Stimulated activated CD4-positive, alpha-beta T cell treated with anti-CD3 and anti-CD28 coated beads, Interleukin-15, amount 100 ng/mL, for 48 hours (primary cell): ENCODE measurements at places on chromosomes 3 and 15.

DNA sequence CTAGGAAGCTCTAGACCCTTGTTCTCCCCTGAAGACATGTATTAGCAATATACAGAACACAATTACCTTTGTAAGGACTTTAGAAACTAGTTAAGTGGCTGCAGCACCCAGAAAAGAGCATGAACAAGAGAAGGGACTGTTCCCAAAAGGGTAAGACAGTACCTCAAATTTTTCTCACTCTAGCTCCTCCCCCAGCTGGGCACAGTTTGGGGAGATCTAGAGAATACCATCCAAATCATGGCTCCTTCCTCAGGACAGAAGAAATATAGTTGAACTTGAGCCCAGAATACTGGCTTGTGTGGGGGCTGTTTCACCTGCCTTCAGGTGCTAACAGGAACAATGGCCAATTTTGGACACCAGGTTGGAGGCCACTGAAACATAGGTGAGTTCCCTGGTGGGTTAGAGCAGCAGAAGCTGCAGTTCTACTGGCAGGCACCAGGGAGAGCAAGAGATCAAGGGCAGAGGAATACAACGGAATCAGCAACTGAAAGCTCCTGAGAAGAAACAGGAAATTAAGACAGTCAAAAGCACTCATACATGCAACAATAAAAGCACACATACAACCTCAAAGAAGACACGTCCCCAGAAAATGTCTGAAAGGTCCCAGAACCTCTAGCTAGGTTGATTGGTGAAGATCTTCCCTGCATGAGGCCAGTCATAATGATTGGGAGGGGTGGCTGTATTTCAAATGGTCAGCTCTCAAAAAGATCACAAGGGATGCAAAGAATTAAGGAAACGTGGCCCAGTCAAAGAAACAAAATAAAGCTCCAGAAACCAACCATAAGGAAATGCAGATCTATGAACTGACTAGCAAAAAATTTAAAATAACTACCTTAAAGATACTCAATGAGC is 104.9 kb upstream of the ASB14 start:
- DNase-seq, result peak; percentile 39

GRCh38 chr15:90834626-90835025 is 33.8 kb upstream of the FURIN start:
- no peak for DNase-seq

DNA sequence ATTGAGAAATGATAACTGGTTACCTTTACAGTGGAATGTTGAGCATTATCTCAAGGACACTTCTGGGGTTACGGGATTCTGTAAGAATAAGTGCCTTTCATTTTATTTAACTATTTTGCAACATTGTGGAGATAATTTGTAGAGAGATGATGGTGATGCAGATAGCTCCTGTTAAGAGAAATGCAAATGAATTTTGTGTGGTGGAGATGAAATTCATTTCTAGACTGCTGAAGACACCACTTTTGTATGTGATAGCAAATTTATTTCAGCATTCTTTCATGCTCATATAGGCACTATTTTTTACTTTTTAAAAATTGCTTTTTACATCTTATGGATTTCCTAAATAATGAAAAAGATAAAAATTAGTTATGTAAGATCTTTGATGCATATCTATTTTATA is 463.3 kb upstream of the CBLB start:
- DNase-seq, result no peak

GRCh38 chr15:73455876-73456275 is 12.9 kb downstream of the REC114 start:
- no peak for DNase-seq

- no peak for DNase-seq
Observed at GRCh38 chr3:134985864-134986715, 191.0 kb downstream of the EPHB1 start.

GRCh38 chr3:12159227-12159601 is 502 bp upstream of the TIMP4 start:
- no peak for DNase-seq

- no peak for DNase-seq
Observed at GRCh38 chr3:9415485-9416138, 18.2 kb downstream of the SETD5 start.

DNA sequence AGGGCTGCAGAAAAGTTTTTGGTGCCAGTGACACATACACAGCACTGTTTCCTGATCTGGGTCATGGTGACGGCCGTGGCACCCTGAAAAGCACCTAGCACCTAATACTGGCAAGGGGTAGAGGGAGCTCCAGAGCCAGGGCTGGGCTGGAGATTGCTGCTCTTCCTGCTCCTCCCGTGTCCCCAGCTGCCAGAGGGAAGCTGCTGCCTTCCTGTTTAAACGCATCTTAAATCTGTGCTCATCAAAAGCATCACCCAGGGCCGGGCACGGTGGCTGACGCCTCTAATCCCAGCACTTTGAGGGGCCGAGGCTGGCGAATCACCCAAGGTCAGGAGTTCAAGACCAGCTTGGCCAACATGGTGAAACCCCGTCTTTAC is 156.7 kb upstream of the MEF2A start:
- no peak for DNase-seq

- DNase-seq, result no peak
Observed at GRCh38 chr3:15405448-15406050, 21.8 kb downstream of the METTL6 start.

- DNase-seq, result no peak
Observed at GRCh38 chr3:50268703-50269451, at the start of gene SEMA3B. Gene SEMA3B (plus strand): TSS chr3:50269147. CDS start chr3:50269241, 94 bp downstream.
